Femur (tissue), 1 donor: ENCODE measurements at places on chromosomes 6 and 20.
A peak's percentile ranks its signal among the peaks of the same experiment; 100 is the strongest.

GRCh38 chr6:37943436-37944058, 124.0 kb downstream of the ZFAND3 start:
- no peak for DNase-seq

DNA sequence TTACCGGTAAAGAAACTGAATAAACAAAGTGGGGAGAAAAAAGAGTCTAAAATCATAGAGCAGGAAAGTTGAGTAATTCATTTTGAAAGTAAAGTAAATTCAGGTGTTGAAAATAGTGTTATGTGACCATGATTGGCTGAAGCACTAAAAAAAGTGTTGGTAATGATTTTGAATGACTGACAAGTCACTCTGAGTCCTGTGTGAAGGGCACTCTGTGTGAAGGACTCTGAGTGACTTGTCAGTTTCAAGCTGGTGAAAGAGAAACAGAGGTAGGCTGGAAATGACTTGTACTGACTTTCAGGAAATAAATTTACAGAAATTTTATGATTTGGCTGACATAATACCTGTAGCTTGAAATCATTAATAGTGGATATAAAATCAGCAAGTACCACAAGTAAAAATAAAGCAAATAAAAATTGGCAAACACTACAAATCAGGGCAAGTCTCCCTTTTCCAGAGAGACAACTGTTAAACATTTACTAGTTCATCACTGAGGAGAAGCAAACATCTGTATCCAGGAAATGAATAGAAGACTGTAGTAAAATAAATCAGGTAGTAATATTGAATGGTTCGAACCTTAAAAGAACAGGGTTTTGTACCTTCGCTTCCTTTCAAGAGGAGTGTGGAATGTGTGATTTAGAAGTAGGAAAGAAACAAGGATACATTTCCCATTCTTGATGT, 630.6 kb downstream of the GRIK2 start:
- no peak for DNase-seq

DNA sequence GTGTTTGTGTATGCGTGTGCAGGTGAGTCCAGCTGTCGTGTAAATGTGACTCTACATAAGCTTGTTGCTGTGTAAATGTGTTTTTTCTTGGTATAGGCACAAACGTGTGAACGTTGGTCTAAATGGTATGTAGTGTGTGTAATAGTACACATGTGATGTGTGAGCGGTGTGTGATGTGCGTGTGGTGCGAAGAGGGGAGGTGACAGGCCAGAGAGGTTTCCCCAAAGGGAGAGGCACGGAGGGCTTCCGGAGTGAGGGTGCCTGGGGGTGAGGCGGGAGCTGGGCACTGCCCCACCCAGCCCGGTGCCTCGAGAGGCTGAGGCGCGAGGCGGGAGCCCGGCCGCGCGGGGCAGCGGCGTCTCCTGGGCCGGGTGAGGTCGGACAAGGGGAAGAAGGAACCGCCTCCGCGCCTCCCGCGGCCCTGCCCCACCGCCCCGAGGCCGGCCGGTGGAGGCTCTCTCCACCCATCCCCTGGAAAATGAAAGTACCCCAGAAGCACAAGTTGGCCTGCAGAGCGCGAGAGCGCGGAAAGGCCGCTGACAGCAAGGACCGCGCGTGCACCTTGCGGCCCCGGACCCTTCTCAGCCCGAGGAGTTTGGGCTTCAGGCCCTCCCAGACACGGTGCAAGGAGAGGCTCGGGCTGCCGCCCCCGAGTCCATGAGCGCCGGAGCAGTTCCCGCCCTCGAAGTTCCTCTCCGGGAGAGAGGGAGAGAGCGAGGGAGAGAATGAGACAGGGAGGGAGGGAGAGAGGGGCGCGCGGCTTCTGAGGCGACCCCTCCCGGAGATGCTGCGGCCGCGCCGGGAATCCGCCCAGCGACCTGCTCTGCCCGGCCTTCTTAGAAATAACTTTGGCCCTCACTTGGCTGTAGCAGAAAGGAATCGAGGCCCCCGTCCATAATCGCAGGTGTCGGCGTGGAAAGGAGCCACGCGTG, 43.2 kb upstream of the OSTM1 start:
- peak; percentile 43 for DNase-seq

GRCh38 chr20:23118144-23118543, 32.0 kb upstream of the CD93 start:
- DNase-seq: no peak

DNA sequence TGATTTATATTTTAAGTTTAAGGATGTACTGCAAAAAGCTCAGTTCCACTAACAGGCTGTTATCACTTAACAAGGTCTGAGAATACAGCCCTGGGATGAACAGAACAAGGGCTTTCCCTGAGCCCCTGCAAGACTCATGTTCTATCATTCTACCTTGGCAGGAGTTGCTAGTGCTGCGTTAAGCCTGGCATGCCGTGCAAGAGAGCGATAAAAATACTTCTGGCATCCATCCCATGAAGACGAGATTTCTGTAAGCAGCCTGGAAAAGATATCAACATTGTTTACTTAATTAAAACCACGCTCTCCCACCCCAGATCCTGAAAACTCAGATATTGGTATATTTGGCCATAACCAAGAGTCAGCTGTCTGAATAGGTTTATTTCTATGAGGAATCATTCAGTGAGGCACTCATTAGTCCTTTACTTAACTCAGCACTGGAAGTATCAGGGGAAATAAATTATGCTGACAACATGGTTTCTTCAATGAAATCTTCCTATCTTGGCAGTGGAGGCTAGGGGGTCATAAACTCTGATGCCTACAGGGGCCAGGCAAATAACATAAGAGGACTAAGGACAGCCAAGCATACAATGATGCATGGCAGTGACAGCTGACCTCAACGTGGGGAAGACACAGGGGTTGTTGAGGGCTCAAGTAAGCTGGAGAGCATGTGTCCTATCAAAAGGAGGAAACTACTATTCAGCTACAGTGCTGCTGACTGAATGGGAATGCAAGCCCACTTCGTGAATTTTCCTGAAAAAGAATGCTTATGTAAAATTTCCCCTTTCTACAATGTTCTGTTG, 37.6 kb upstream of the LYRM2 start:
- no peak for DNase-seq

DNA sequence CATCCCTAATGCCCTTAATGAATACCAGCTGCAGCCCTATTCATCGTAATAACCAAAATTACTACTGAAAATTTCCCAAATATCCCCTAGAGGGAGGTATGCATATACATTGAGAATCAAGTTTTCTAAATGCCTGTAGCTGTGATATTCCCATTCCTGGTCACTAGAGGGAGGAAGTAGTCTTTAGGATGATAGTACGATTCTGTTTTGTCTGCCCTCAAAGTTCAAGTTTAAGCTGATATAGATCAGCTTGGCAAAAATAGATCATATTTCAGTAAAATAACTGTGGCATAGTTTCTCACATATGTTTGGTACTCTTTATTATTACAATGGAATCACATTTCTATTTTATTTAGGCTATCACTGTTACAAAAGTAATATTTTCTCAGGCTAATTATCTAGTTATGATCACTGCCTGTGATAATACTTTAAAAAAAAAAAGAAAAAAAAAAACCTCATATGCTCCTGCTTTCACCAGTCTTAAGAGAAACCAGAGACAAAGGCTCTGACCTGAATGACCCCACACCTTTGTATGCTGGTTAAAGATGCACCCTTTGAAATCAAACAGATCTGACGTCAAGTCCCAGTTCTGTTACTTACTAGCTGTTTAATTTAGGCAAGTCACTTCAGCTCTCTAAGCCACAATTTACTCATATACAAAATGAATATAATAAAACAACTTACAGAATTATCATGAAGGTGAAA, 11.0 kb downstream of the TSPYL1 start:
- no peak for DNase-seq

GRCh38 chr6:38350942-38351341, 288.8 kb downstream of the BTBD9 start:
- peak; percentile 46 for DNase-seq

- DNase-seq: no peak
Observed at GRCh38 chr6:39184906-39185580, 44.2 kb downstream of the KCNK5 start.
